ENCODE measurements at places on chromosomes 1 and 21. TPM values are rescaled to one million over a fixed set of nuclear protein-coding genes. Genes with fewer than 3 reads are reported as not detected.
A peak's percentile ranks its signal among the peaks of the same experiment; 100 is the strongest.

RORC gene
- total RNA-seq = not detected

TPRG1L gene
- 44.4 TPM for total RNA-seq

PIGM gene
- 7.7 TPM for total RNA-seq

KCNJ9 gene
- total RNA-seq = 0.08 TPM

SFN gene
- not detected for total RNA-seq

DNA sequence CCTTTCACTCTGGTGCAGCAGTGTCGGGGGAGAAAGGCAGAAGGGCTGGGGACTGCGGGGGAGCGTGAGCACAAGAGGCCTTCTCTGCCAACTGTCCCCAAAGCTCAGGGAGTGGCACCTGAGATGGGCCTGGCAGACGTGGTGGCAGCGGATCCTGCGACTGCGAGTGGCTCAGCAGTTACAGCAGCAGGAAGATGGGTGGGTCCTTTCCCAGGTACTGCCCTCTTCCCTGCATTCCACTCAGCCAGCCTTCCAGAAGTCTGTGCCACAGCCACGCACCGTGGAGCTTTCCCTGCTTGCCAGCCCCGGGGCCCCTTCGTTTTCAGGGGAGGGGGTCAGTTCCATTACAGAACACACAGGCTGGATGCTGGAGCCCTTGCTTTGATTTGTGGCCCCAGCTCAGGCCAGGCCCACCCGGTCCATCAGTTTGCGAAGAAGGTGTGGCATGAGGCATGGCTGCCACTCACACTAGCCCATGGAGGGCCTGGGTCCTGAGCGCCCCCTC is 17.2 kb downstream of the MTHFR start:
- DNase-seq = no peak

DNA sequence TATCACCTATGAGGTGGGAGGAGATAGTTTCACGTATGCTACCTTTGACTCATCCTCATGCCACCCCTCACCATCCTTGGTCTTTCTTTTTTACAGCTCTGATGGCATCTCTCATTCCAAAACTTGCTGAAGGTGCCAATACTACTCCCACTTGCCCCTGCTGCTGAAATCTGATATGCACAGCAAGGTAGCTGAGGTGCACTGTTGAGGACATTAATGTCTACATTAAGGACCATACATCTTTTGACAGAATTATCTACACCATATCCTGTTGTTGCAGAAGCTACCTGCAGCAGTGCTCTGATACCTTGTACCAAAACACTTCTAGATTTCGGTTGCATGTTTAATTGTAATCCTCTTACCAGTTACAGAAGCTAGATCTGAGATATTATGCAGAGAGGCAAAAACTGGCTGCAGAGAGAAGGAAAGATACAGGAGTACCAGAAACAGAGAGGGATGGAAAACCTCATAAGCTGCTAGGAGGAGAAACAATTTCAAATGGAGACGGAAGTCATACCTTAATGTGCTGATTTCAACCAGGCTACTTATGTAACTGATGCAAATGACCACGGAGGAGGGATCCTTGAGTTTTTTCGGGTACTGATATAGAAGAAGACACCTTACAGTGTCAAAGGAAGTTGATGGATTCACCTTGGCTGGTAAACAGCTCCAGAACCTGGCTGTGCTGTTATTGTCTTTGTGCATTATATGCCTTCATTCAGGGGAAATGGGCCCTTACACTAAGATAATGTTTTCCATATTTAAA is 19.3 kb upstream of the PTPRC start:
- no peak for DNase-seq

DNA sequence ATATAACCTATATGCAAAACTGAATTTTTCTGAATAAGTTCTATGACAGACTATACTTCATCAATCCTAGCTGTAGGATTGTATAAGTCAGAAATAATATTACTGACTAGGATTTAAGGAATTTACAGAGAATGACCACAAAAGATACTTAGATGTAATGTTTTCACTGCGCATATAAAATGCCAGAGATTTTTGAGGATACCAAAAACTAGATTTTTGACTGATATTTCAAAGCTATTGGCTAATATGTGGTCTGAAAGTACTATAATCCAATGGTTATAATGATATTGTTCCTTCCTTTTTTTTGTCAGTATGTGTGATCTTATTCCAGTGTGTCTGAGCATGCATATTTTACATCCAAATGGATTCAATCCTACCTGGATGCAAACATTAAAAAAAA is 17.0 kb upstream of the IFI44L start:
- DNase-seq = no peak

DNA sequence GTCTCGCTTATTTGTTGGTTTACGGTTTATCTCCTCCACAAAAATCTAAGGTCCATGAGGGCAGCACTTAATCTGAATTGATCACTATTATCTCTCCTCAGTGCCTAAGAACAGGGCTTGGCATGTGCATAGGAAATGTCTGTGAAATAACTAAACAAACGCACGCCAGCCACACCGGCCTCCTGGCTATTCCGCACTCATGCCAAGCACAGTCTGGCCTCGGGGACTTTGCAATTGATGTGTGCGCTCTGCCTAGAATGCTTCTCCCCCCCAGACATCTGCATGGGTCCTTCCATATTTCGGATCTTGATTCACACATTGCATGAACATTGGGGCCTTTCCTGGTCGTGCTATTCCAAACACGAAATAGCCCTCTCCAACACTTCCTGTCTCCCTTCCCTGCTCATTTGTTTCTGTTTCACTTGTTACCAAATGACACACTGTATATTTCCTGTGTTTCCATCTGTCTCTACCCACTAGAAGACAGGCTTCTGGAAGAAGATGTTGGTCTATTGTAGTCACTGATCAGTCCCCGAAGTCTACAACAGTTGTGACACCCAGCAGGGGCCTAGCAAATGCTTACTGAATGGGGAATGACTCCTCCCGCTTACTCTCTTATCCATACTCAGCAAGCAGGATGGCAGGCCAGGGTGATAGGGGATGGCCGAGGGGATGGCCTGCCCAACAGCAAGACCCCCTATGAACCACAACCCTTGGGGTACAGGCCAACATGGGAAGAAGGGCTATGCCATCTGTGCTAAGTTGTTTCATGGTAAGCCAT is 93.9 kb downstream of the GLIS1 start:
- DNase-seq = no peak

- peak; percentile 46 for DNase-seq
These were observed at the start of gene VANGL1 for GRCh38 chr1:115641762-115642167. TSS of gene VANGL1 (plus strand) at chr1:115641970. CDS start at chr1:115651414, 9,444 bp downstream.

DNA sequence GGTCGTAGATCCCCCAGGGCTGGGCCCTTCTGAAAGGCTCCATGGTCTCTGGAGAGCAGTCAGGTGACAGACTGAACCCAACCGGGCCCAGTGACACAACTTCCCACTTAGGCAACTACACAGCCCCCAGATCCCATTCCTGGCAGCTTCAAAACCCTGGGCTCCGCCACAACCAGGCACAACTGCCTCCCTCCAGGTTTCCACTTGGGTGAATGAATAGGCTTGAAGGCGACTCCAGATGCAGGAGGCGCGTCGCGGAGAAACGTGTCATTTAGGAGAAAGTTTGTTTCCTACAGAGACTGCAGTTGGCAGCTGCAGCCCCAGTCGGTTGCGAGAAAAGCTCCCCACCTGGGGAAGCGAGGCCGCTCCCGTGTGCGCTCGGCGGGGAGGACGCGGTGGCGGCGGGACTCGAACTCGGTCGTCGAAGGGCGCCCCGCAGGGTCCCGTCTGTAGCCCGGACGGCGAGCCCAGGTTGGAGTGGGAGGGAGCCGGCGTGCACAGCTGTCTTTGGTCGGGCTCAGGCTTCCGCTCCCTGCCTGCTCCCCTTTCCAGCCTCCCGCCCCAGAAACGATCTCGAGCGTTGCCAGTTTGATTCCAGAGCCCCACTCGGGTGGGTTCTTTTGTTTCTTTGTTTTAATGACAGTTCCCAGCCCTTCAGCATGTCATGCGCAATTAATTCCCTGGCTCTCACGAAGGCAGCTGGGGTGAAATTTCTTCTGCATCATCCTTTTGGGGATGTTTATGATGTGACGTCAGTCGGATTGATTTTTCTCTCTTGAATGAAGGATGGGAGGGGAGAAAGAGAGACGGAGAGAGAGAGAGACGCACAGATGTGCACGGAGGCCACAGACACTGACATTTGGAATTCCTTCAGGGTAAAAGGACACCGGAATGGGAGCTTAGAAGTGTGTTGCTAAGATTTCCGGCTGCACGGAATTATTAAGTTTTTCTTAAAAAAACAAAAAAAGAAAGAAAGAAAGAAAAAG is 862 bp upstream of the SGIP1 start:
- peak; percentile 77 for DNase-seq

DNA sequence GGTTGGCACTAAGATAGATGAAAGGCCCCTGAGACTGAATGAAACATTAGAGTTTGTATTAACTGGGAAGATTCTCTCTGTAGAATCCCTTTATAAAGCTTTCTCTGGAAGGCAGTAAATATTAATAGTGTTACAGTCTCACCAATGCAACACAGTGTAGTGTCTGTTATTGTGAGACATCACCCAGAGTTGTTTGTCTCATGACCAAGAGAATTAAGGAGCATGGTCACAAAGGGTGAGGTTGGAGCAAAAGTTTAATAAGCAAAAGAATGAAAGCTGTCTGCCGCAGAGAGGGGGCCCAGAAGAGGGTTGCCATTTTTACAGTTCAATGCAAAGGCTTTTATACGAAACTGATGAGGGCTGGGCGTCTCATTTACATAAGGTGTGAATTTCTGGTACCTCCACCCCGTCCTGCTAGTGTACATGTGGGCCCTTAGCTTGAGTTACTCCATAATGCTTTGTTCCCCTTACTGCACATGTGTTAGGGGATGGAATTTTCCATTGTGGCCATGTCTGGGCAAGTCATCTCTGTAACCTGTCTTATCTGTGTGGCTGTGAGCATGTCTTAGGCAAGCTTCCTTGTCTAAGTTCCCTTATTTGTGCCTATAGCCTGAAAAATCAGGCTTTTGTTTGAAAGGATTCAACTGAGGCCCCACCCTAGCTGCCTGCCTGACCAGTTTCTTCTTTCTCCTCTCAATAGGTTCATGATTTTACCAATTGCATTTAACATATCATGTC is 184.1 kb downstream of the RASAL2 start:
- peak; percentile 34 for DNase-seq

GRCh38 chr21:35473496-35473895 is 424.4 kb upstream of the RUNX1 start:
- DNase-seq = no peak

DNA sequence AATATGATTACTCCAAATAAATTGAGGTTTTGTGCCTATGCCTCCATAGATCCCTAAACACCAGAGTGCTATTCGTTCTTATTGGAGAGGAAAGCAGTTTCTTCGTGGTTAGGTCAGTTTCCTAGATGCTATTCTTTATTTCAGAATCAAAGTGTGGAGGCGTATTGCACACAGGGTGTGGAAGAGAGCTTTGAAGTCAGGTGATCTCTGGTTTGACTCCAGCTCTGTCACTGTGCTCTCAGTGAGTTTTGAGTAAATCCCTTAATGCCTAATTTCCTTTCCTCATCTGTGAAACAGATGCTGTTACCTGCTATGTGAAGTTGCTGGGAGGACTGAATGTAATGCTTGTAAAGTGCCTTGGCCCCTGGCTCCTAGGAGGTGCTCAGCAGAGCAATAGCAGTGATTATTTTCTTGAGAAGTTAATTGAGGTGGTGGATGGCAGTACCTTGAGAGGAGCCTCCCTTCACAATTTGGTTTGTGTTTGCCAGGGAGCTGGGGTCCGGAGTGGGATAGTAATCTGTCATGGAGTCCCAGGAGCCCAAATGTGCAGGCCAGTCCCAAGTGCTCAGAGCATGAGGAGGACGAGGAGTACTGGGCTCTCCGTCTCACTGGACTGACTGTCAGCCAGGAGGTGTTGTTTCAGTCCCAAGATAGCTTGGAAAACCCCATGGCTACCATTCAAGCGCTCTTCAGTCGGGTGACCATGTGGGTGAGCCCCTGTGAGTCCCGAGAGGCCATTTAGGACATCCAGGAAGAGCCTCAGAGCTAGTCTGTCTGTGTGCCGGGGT is 14.9 kb downstream of the NTPCR start:
- DNase-seq = no peak

GRCh38 chr1:87108228-87108627 is 193.8 kb downstream of the HS2ST1 start:
- DNase-seq = no peak

- peak; percentile 67 for DNase-seq
These were observed 25.6 kb downstream of the S100A10 start for GRCh38 chr1:151968058-151968457.

GRCh38 chr1:14937288-14937949 is 216.1 kb upstream of the TMEM51 start:
- DNase-seq = no peak

DNA sequence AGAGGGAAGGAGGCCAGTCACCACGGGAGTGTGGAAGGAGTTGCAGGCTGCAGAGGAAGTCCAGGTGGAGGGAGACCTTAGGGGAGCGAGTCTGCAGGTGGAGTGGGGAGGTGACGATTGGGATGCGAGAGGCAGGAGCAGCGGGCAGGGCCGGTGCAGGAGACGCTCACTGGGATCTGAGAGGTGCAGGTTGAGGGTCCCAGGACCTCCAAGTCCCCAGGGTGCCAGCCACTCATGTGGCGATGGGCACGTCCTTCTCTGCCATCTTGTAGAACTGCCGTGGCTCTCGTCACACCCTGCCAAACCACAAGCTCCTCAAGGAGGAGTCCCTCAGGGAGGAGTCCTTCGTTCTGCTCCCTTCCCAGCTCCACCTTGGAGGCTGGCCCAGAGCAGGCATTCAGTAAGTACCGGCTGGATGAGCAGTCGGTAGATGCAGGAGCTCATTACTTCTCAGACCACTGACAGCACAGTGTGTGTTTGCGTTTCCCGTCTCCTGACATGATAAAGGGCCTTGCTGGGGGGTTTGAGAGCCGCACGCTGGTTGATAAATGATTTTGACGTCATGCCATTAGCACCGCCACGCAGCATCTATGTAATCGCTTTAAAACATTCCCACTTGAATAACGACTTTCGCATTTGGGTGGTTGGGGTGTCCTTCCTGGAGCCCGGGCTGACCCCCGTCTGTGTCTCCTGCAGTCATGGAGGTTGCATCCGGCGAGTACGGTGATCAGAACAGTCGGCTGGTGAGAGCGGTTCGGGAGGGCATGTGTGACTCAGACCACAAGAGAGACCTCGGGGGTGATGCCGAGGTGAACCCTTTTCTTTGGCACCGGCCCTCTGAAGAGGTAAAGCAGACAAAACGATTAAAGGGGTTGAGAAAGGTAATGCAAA is 27.8 kb downstream of the TFF3 start:
- DNase-seq = no peak

Data from fibroblast of the aortic adventitia (primary cell).